ENCODE measurements at places on chromosomes 1 and 21.

GRCh38 chr1:30039354-30040080 lies 683.9 kb downstream of the MATN1 start:
- no peak for DNase-seq

- DNase-seq, result no peak
Measured at GRCh38 chr1:181073638-181074037, 14.9 kb upstream of the IER5 start.

- no peak for DNase-seq
Measured at GRCh38 chr1:14952626-14953314, 200.8 kb upstream of the TMEM51 start.

DNA sequence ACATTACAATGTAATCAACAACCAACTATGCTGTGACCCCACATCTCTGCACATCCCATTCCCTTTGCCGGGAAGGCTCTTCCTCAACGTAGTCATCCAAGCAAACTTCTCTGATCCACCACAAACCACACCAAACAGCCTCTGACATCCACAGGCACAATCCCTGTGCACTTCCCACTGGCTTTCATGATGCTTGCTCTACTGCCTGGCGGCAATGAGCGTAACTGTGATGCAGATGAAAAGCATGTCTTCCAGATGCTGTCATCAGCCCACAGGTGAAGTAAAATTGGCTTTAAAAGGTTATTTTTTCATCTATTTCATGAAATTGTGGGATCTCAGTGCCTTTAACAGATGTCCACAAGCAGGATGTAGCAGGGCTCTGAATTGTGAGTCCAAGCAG lies 635.2 kb downstream of the SMYD3 start:
- DNase-seq, result no peak

GRCh38 chr1:94260635-94261387 lies 23.4 kb upstream of the ARHGAP29 start:
- no peak for DNase-seq

- DNase-seq, result no peak
Measured at GRCh38 chr1:33140153-33141149, 41.4 kb downstream of the TRIM62 start.

- no peak for DNase-seq
Measured at GRCh38 chr1:226405411-226405988, 2.4 kb downstream of the PARP1 start.

DNA sequence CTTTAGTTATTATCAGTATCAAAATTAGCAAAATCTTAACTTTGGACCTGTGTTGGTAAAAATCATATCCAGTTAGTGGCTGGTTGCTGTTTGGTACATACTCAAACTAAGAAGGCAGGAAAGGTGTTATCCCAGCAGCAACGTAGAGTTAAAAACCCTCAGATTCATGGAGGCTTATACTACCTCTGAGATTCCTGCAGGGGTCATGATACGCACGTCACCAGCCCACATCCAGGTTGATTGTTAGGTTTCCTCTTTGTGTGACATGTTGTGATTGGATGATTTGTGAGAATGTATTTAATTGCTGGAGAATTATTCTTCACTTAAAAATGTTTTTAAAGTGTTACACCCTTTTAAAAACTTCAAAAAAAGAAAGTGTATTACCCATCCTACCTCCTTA lies 423.3 kb upstream of the ADGRL2 start:
- DNase-seq, result no peak

- no peak for DNase-seq
Measured at GRCh38 chr1:177077006-177077405, 87.5 kb downstream of the ASTN1 start.

DNA sequence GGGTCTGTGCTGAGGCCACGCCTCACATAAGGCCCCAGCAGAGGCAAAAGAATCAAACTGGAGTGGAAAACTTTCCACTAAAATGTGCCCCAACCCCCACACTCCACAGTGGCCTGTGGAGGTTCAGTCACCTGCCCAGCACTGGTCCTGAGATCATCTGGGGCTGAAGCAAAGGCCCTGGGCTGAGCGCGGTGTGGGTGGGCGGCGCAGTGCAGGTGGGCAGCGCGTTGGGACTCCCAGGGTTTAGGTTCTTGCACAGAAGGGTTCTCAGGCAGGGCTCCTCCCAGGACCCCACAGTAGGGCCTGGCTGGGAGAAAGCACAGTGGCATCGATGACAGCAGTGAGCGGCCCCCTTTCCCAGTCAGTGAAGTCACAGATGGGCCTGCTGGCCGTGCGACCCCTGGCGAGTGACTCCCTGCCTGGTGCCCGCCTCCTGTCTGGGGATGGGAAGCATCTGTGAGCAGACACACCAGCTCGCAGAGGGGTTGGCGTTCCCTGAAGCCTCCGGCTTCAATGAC lies 13.8 kb upstream of the GPR153 start:
- no peak for DNase-seq

GRCh38 chr21:16427587-16428087 lies 697.9 kb downstream of the USP25 start:
- no peak for DNase-seq

DNA sequence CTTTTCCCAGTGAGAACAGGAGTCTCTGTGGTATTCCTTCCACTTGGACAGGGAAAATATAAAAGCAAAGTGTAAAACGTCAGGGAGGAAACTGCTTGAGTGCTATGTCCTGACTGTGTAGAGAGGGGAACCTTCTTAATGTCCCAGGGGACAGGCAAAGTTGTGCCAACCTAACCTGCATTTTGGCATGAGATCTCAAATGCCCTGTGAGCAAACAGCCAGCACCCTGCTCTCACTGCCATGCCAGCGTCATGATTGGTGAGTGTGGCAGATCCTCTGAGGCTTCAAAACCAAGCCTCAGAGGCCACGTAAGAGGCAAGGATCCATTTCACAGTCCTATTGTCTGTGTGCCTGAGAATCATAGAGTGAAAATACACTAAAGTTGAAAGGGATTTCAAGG lies 49.7 kb upstream of the RAP1A start:
- DNase-seq, result no peak

GRCh38 chr1:13737398-13737797 lies 37.4 kb downstream of the PRDM2 start:
- DNase-seq, result no peak

- DNase-seq, result no peak
Measured at GRCh38 chr1:156949127-156949526, 28.7 kb downstream of the LRRC71 start.

- no peak for DNase-seq
Measured at GRCh38 chr1:185017966-185018365, 27.4 kb upstream of the RNF2 start.

- DNase-seq, result no peak
Measured at GRCh38 chr1:219686171-219686570, 73.3 kb upstream of the ZC3H11B start.

GRCh38 chr21:35658242-35658641 lies 402.1 kb downstream of the SETD4 start:
- no peak for DNase-seq

DNA sequence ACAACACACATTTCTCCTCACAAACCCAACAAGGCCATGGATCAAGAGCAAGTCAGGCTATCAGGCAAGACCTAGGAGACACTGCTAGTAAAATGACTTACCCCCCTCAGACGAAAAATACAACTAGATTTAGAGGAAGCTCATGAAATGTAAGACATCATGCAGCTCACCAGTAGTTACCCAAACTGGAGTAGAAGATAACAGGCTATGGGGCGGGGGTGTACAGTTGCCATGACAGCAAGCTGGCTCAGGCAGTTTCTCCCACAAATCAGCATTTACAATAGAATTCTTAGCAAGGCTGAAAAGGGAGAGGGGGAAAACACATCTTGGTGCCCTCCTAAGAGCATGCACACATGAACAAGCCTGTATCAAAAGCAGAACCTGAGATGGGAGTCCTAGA lies 13.9 kb downstream of the TPM3 start:
- DNase-seq, result no peak

- DNase-seq, result no peak
Measured at GRCh38 chr1:223792046-223792445, 53.7 kb downstream of the TP53BP2 start.

DNA sequence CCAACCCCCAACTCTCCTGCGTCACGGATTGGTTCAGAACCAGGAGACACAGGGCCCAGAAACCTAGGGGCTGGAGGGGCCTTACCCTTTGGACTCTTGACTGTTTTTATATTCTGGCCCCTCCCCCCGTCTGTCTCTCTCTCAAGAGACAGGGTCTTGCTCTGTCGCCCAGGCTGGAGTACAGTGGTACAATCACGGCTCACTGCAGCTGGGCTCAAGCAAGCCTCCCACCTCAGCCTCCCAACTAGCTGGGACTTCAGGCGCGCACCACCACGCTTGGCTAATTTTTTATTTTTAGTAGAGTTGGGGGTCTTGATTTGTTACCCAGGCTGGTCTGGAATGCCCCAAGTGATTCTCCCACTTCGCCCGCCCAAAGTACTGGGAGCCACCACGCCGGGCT lies 52.5 kb downstream of the PRKCZ start:
- DNase-seq, result no peak

- no peak for DNase-seq
Measured at GRCh38 chr1:23704834-23705495, 13.4 kb downstream of the RPL11 start.

GRCh38 chr1:88802404-88802803 lies 89.0 kb downstream of the GTF2B start:
- DNase-seq, result no peak

DNA sequence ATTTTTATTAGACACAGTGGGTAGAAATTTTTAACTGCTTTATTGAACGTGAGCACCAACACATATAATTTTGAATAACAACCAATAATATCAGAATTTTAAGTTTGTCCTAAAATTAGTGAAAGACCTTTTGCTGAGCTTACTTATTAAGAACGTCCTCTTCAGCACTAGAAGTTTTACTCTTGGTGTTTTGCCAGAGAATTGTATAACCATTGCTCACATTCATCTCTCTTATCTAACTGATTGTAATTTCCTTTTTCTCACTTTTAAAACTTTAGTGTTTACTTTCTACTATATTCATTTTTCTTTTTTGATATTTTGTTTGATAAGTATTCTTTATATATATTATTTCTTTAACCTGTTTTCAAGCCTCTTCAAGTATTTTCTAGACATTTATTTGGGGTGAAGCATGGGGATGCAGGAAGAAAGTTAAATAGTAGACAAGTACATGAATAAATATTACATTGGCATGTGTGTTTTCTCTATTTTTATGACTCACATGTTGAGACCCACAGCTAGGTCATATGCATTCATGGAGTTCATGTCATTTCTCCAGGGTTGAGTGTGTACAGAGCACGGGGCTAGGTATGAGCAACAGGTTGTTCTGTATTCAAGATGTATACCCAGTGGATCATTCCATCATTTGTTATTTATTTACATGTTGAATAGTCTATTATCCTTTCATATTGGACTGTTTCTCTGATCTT lies 90.6 kb downstream of the ATP6V1G3 start:
- DNase-seq, result no peak

- no peak for DNase-seq
Measured at GRCh38 chr21:43271452-43272020, 102.7 kb downstream of the CRYAA start.

DNA sequence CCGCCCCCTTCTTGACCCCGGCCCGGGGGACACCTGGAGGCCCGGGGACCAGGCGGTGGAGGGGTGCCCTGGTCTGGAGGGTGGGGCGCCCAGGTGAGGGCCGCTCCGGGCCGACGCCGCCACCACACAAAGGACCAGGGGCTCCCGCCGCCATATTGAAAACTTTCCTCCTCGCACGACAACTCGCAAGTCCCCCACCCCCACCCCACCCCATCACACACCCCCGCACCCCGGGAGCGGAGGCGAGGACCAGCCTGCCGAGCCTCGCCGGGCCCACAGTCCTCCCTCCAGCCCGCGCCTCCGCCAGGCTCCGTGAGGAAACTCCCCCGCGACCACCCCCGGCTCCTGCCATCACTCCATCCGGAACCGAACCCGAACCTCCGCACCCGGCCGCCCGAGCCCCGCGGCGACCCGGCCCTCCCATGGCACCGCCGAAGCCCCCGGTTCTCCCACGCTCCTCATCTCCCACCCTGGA lies 733 bp downstream of the KDM5B start:
- peak; percentile 35 for DNase-seq

DNA sequence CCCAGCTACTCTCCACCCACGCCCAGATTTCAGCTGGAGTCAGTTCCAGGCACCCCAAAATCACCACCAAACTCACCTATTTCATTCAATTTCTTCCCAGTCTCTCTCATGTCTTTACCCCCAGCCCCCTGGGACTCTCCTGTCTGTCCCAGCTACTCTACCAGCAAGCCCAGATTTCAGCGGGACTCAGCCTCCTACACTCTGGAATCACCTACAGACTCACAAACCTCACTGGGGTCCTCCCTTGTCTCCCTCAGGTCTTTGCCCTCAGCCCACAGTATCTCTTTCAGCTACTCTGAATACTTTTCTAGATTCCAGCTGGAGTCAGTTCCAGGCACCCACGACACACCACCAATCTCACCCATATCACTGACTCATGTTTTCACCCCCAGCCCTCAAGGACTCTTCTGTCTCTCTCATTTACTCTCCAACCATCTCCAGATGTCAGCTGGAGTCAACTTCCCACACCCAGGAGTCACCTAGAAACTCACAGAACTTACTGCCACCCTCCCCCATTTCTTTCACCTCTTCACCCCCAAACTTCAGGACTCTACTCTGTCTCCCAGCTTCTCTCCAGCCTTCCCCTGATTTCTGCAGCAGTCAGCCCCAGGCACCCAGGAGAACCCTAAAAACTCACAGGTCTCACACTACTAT lies 1529.3 kb upstream of the TPTE start:
- DNase-seq, result no peak

DNA sequence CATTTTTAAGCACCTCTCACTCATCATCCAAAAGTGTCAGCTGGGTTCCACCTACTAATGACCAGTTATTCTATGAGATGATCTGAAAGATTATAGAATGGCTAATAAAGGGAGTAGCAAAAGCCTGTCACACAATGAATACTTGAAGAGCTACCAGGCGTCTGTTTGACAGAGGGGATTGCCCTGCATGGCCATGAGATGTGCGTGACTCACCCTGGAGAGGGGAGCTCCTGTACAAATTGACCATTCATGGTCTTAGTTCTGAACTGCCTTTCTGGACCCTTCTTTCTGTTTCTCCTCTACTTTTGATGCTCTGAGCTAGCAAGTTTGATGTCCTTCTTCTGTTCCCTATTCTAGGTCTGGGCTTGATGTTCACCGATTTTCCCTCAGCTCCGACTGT lies 85.2 kb upstream of the ABCD3 start:
- DNase-seq, result no peak
